ENCODE measurements at places on chromosomes 12 and 14.
A peak's percentile ranks its signal among the peaks of the same experiment; 100 is the strongest.

- no peak for DNase-seq
Observed at GRCh38 chr14:97771340-97772045, 974.3 kb downstream of the VRK1 start.

GRCh38 chr12:89950421-89950820, 241.8 kb upstream of the ATP2B1 start:
- DNase-seq = no peak

GRCh38 chr12:47265391-47265790, 185.6 kb upstream of the AMIGO2 start:
- DNase-seq = no peak

- no peak for DNase-seq
Observed at GRCh38 chr12:96327346-96327745, 72.9 kb downstream of the CDK17 start.

DNA sequence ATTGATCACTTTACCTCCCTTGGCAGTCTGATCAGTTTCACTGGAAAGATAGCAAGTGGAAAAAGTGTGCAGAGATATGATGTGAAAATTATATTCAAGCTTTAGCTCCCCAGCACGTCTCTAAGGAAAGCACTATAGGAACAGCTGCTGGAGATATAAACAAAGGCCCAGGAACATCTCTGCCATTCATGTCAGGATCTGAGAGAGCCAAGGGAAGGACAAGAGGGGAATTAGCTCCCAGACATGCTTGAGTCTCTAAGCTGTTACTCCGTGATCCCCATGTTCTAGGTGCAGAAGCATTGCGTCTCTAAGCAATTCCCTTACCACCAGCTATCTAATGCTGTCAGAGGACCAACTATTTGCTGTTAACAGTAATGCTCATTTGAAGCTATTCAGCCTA, 700.2 kb downstream of the DIO2 start:
- no peak for DNase-seq

DNA sequence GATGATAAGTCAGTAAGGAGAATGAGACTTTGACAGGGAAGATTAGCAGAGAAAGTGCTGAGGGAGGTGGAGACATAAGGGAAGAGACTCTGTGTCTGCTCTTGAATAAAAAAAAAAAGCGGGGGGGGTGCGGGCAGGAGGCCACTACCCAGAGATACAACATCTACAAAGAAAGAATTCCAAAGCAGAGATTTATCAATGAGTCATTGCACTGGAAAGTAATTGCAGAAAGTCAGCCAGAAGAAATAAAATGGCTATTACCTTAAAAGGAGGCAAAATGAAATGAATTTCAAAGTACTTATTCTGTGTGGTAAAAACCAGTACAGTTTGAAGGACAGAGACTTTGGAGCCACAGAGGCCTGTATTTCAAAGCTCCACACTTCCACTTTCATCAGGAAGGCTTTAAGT, 267.1 kb upstream of the PRKD1 start:
- no peak for DNase-seq

GRCh38 chr12:68259318-68259940, 6.0 kb upstream of the IL22 start:
- DNase-seq = no peak

DNA sequence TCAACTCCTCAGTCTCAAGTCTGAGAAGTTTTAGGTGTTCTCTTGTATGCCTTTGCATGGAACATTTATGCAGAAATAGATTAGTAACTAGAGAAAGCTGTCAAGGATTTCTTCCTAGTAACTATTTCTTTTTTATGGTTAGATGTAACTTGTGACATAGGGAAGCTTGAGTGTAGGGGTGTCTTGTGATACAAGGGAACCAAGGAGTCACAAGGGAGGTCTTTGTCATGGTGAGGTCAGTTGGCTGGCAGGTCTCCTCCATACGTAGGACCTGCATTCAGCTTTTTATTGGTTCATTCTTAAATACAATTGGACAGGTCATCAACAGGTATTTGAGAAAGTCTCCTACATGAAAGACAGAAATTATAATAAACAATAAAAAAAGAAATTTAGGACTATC, 394.0 kb upstream of the CCDC196 start:
- no peak for DNase-seq

DNA sequence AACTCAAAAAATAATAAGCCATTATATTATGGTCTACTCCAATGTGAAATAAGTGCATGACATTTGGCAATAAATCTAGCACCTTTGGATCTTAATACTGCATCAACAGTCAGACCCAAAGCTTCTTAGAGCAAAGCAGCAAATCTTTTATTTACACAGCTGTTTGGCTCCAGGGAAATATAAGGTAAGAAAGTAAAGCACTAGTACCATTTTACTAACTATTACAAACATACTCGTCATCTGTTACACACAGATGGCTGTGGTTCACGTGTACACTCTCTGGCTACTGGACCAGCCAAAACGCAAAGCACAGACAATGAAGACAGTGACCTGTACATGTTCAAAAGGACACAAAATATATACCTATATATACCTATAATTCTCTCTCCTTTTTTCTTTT, 2.8 kb downstream of the FGD6 start:
- no peak for DNase-seq

- no peak for DNase-seq
Observed at GRCh38 chr12:90773491-90773890, 181.5 kb downstream of the CCER1 start.

- DNase-seq = no peak
Observed at GRCh38 chr14:21822109-21822508, 148.5 kb upstream of the OR4E1 start.

GRCh38 chr12:94488463-94488862, 28.8 kb upstream of the CEP83 start:
- DNase-seq = no peak

DNA sequence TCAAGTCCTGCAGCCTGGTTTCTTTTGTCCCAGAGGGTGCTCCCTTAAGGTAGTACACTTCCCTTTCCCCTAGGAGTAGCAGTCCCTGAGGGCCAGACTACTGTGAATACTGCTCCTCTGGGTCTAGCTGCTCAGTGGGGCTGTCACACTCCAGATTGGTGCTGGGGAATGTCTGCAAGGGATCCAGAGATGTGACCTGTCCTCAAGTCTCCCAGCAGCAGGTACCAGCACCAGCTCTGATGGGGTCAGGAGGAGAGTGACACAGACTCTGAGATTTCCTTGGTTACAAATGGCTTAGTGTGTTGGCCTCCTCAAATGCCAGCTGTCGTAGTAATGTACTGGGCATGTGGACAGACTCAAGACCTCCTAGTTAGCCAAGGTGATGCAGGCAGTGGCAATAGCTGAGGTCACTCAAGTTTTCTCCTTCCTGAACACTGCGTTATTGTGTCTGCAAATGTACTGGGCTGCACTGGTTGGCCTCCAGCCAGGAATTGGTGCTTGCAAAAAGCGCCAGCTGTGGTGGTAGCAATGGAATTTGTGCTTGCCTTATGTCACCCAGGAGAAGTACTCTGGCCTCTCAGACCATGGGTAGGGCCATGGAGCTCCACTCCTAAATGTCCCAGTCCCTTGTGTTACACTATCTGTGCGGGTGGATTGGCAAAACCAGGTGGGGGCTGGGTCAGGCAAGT, 36.4 kb upstream of the AEBP2 start:
- peak; percentile 16 for DNase-seq

- DNase-seq = no peak
Observed at GRCh38 chr14:33057585-33057984, 118.9 kb downstream of the NPAS3 start.

GRCh38 chr12:112980491-112981158, 2.3 kb downstream of the OAS2 start:
- DNase-seq = no peak

DNA sequence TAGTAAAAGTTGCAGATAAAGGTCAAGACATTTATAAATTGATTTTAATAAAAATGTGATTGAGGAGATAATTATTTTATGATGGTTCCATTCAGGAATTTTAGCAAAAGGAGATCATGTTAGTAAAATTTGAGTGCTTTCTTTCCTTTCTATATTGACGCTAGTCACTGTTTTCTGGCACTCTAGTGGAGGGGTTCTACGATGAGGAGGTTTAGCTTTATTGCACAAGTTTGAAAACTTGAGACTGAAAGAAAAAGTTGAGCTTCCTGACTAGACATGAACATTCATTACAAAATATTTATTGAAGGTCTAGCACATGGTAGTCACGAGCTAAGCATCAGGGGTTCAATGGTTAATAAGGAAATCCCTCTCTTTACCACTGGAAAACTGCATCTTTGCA, 336.1 kb downstream of the SNAPC1 start:
- DNase-seq = no peak

- no peak for DNase-seq
Observed at GRCh38 chr12:15733136-15733535, 56.1 kb downstream of the EPS8 start.

DNA sequence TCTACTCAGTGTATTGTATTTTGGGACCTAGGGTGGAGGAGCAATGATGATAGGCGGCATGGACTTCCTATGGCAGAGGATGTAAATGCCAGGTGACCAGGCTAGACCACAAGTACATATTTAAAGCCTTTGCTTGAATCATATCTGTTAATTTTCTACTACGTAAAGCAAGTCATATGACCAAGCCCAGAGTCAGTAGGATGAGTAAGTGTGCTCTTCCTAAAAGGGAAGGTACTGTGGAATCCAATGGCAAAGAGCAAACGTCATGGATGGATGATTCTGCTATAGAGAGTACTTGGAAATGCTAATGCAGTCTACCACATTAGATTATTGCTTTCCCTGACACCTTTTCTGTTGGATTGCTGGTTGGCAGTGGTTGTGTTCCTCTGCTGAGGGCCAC, 16.8 kb downstream of the GPATCH2L start:
- no peak for DNase-seq

DNA sequence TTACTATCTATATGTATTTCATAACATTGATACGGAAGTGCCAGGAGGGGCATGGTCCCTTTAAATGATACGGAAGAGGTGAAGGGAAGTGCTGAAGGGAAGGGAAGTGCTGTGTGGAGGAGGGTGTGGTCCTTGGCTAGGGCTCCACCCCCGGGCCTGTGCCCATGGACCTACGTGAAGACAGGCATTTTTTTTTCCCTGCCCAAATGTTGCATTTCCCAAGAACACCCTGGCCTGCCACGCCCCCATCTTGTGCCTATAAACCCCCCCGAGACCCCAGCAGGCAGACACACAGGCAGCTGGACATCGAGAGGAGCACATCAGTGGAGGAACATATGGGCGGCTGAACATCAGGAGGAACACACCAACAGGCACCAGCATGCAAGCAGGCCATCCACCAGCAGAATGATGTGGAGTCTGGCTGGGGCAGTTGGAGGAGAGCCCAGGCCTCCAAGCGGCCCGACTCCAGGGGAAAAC, 134.1 kb downstream of the SLC41A2 start:
- no peak for DNase-seq
